Dermis blood vessel endothelial cell (primary cell): ENCODE measurements at places on chromosomes 2 and 18. TPM values are rescaled to one million over a fixed set of nuclear protein-coding genes. Genes with fewer than 3 reads are reported as not detected.
A peak's percentile ranks its signal among the peaks of the same experiment; 100 is the strongest.

Gene MFSD2B
- total RNA-seq = under 0.01 and 0.09 TPM in 2 replicates

Gene XDH
- not detected in 2 replicates for total RNA-seq

Gene MAP2
- 3.9 and 6.0 TPM in 2 replicates for total RNA-seq

Gene SLC19A3
- 0.14 TPM in 1 of 2 replicates, not detected in the other for total RNA-seq

Gene LYPD6
- 9.4 and 14.1 TPM in 2 replicates for total RNA-seq

Gene MLPH
- 0.28 and 1.0 TPM in 2 replicates for total RNA-seq

Gene SLC9A2
- total RNA-seq = not detected in 2 replicates

Gene NOL4
- not detected in 2 replicates for total RNA-seq

Gene EFEMP1
- total RNA-seq = 10,451 and 12,229 TPM in 2 replicates

Gene PUS10
- 10.4 and 10.5 TPM in 2 replicates for total RNA-seq

Gene BMP10
- not detected in 2 replicates for total RNA-seq

Gene TMEM131
- 22.3 and 30.9 TPM in 2 replicates for total RNA-seq

Gene OSGEPL1
- 5.9 and 6.1 TPM in 2 replicates for total RNA-seq

Gene VAMP8
- 6.8 and 7.5 TPM in 2 replicates for total RNA-seq

Gene MOCOS
- total RNA-seq = 0.34 and 0.79 TPM in 2 replicates

Gene SRD5A2
- total RNA-seq = not detected in 2 replicates

Gene MAL
- 0.88 and 4.8 TPM in 2 replicates for total RNA-seq

Gene FAM237A
- not detected in 2 replicates for total RNA-seq

DNA sequence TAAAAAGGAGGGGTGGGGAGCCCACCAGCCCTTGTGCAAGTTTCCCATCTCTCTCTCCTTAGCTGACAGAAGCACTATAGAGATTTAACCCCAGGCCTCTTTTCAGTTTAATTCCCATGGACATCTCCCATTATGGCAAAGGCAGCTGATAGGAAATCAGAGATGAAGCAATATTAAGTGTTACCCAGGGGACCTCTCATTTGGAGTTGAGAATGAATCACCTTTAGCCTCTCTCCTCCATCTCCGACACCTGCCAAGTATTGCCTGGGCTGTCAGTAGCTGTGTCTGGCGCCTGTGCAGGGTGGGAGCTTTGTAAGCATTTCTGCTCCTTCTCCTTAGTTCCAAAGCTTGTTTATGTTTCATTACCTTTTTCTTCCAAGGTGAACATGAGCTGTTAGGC lies 109.0 kb downstream of the AQP4 start:
- no peak for DNase-seq

DNA sequence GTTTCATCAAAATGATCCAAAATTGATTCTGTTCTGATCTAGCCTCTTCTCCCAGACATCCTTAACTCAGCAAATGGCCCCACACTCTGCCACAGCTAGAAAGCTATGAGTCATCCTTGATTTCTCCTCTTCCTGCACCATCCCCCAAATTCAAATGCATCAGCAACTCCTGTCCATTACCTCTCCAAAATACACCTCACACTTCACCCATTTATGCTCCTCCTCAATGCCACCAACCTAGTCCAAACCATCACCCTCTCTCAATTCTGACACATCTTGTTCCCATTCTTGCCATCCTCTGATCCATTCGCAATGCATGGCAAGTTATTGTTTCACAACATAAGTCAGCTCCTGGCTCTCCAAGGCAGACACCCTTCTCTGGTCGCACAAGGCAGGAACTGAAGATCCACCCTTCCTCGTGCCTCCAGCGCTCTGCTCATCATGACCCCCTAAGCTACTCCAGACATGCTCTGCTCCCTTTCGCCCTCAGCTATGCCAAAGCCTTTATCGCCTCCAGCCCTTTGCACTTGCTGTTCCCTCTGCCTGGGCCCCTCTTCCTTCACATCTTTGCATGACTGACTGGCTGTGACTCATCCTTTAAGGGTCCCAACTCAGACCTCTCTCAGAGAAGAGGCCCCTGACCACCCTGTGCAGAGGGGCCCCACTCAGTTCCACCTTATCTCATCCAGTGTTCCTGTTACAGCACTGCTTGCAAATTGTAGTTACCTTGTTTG lies 83.6 kb downstream of the MREG start:
- no peak for DNase-seq

- DNase-seq = peak; percentile 41
Observed at GRCh38 chr18:9647496-9648323, 33.4 kb upstream of the PPP4R1 start.

- DNase-seq = no peak
Observed at GRCh38 chr2:219131327-219131726, 29.3 kb downstream of the NHEJ1 start.

DNA sequence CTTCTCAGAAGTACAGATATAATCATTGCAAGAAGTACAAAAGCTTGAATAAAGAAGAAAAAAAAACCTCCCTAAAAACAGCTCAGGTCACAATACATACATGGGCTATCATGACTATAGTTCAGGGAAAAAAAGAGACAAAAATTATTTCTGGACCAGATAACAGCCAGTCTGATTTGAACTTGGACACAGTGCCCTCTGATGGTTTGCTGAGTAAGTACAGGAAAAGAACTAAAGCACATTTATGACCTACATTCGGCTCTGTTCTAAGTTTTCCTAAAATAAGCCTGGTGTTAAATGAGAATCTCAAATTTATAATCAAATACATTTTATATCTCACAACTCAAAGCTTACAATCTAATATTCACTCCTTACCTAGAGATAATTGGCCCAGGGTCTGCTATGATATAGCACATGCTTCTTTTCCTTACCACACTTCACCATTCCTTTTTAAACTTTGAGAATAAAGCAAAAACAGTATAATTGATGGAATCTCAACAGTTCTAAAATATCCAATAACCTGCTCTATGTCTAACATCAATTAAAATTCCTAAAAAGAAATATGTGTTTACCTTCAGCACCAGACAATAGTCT lies 81.1 kb downstream of the RAPH1 start:
- peak; percentile 82 for DNase-seq

GRCh38 chr18:48525671-48526070 lies 13.2 kb upstream of the CTIF start:
- DNase-seq = no peak

- DNase-seq = no peak
Observed at GRCh38 chr18:13418013-13418710, 199.6 kb downstream of the LDLRAD4 start.

GRCh38 chr2:30456579-30456978 lies 9.5 kb downstream of the LCLAT1 start:
- no peak for DNase-seq

DNA sequence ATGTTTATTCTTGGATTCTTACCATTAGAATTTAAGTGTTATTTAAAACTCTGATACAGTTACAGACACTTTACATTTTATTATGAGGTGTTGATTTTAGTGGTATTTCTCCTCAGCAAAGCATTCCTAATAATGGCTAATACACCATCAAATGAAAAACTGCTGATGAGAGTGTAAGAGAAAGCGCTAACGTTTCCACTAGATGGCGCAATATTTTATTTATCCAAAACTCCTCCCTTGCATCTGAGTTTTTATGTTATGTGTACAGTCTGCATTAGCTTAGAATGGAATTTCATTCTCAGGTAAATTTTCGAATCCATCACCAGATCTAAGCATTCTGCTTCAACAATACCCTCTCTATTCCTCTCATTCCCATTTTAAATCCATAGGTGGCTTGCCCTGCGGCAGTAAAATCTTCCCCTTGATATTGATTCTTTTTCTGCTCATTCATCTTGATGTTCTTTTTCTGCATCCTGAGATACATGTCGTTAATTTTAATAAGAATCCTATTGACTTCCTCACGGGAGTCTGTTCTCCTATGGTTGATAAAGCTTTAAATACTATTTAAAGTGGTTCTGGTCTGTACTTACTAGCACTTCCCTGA lies 53.9 kb downstream of the PRKRA start:
- peak; percentile 73 for DNase-seq

- DNase-seq = peak; percentile 82
Observed at GRCh38 chr2:240832205-240832727, 12.2 kb upstream of the KIF1A start.

DNA sequence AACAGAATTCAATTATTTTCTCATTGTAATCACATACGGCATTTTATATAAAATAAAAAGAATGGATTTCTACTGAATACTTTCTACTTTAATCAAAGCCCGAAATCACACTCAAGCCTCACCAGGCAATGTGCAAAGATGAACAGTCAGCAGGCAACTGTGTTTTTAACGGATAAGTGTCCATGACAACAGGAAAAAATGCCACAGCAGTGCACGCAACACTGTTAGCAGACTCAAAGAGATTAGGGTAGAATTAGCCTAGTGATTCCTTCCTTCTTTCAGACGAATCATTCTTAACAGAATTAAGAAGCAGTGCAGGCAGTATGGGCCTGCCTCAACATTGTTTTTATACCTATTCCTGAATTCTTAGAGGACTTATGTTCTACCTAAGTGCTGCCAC lies 135.6 kb downstream of the CDH2 start:
- peak; percentile 60 for DNase-seq

- no peak for DNase-seq
Observed at GRCh38 chr18:44826418-44827259, 146.0 kb downstream of the SETBP1 start.

- no peak for DNase-seq
Observed at GRCh38 chr2:134230885-134231284, 23.0 kb upstream of the MGAT5 start.

- no peak for DNase-seq
Observed at GRCh38 chr18:58452454-58453166, 176.3 kb downstream of the ALPK2 start.

GRCh38 chr2:189702071-189702470 lies 27.6 kb downstream of the ANKAR start:
- DNase-seq = peak; percentile 28

GRCh38 chr2:48824116-48824515 lies 68.6 kb upstream of the LHCGR start:
- no peak for DNase-seq

- no peak for DNase-seq
Observed at GRCh38 chr2:6648596-6649247, 217.0 kb downstream of the CMPK2 start.

DNA sequence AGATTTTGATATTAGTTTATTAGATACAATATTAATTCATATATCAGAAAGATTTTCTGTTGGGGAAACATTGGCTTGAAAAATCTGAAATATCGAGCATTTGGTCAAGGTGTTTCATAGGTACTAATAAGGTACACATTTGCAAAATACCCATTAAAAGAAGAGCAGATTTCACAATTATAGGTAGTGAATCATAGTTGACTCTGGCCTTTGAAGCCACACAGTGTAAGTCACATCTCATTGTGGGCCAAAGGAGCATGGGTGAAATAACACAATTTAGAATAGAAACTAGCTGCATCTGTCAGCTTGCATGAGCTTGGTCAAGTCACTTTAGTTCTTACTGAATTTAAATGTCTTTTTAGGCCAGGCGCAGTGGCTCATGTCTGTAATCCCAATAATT lies 4.9 kb downstream of the KDM3A start:
- DNase-seq = no peak

GRCh38 chr18:392928-393573 lies 107.5 kb downstream of the COLEC12 start:
- no peak for DNase-seq

DNA sequence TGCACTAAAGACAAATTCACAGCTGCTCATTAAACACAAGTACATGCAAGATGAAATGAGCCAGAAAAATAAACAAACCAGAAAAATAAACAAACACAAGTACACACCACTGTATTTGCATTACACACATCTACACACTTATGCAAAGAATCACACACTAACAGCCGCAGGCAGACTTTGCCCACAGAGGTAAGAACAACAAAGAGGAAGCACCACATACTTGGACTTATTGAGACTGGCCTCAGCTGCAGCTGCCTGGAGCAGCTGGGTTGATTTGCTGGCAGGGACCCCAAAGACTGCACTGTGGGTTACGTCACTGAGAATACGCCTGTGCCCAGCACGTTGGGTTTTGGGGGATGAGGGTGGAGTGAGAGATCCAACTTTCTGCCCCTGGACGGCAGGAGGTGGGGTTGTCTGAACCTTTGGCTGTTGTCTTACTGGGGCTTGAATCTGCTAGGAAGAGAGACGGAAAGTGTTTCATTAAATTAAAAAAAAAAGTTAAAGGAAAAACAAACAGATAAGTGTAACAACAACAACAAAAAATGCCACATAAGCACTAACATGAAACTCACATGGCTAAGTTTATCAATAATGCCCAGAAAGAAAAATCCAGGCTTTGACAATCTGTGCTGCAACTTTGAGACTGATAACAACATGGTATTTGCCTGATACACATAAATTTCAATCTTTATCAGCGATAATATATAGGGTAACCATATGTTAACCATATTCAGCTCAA lies 71.9 kb upstream of the NFU1 start:
- no peak for DNase-seq

- no peak for DNase-seq
Observed at GRCh38 chr2:187900021-187900420, 345.8 kb upstream of the TFPI start.

GRCh38 chr2:100110614-100111000 lies 31.8 kb downstream of the AFF3 start:
- DNase-seq = no peak

GRCh38 chr2:223594831-223595230 lies 7.3 kb downstream of the SCG2 start:
- DNase-seq = no peak

DNA sequence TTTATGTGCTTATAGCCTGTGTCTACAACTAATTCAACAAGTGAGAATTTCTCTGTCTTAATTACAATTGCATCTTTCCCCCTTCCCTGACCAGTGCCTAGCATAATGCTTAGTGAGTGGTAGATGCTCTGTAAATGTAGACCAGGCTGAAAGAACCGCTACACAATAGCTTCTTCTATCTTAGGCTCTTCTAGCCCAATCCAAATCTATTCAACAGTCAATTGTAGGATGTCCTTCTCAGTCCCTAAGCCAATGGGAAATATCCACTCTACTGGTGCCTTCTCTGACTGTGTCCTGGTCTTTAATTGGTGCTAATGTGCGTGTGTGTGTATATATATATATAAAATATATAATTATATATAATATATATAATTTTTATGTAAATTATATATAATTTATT lies 34.1 kb upstream of the GCC2 start:
- DNase-seq = no peak

- no peak for DNase-seq
Observed at GRCh38 chr18:72155327-72155726, 388.8 kb downstream of the CBLN2 start.

DNA sequence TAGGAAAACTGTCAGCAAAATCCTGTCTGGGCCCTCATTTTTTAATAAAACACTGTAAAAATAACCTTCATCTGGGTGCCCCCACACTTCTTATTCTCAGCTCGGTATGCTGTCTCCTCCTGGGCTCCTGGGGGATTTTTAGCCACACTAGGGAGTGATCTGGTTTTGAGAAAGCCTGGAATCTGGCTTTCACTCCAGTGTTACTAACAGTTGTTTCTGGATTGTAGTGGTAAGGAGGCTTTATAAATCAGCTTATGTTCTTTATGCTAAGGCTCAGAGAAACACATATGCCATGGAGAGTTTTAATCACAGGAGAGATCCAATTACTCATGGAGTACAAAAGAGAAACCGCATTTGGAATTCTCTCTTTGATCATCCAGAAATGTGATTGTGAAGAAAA lies 744.3 kb upstream of the SOX11 start:
- no peak for DNase-seq
